Ascending aorta (tissue), 2 donors: ENCODE measurements at places on chromosomes 11 and 22. TPM values are rescaled to one million over a fixed set of nuclear protein-coding genes. Genes with fewer than 3 reads are reported as not detected.

- DNase-seq: no peak
Measured at GRCh38 chr22:37243402-37244113, 511 bp downstream of the RAC2 start.

Gene RNF215
- total RNA-seq: 6.7 TPM

- DNase-seq: peak; percentile 50
Measured at GRCh38 chr11:70289582-70289981, 19.1 kb downstream of the PPFIA1 start.

- DNase-seq: peak; percentile 87
Measured at GRCh38 chr11:64233913-64234586, at the start of gene VEGFB. Gene VEGFB (plus strand): TSS chr11:64234584. CDS start chr11:64234834, 250 bp downstream.

Gene GLB1L2
- total RNA-seq: 1.7 TPM

Gene DRD4
- total RNA-seq: not detected

Gene NLRP6
- total RNA-seq: not detected

Gene IL10RA
- 38.6 TPM for total RNA-seq

GRCh38 chr11:86680716-86681482 is 8.5 kb upstream of the ME3 start:
- no peak for DNase-seq

GRCh38 chr22:45781459-45781858 is 109.8 kb downstream of the ATXN10 start:
- DNase-seq: no peak

GRCh38 chr22:37819105-37819433 is 4.1 kb upstream of the GALR3 start:
- no peak for DNase-seq

GRCh38 chr11:106748059-106748458 is 270.2 kb downstream of the GUCY1A2 start:
- no peak for DNase-seq
